ENCODE measurements at places on chromosomes 7 and 10.

- no peak for DNase-seq
Measured at GRCh38 chr10:70575874-70576802, 26.4 kb downstream of the PRF1 start.

DNA sequence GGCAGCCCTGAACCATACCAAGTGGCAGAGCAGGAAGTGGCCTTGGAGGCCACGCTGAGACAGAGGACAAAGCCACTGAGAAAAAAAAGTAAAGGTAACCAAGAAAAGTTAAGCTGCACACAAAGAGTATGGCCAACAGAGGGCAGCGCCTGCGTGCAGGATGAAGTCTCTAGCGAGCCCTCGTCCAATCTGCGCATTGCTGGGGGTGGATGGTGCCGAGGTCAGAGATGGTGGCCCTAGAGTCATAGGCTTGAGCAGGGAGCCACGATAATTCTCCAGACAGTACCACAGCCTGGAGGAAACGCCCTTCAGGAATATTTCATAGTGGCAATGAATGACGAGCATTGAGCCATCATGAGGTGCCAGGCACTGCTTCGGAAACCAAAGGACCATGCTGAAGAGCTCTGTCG, 9.7 kb downstream of the ATP6V0E2 start:
- DNase-seq: peak; percentile 43

DNA sequence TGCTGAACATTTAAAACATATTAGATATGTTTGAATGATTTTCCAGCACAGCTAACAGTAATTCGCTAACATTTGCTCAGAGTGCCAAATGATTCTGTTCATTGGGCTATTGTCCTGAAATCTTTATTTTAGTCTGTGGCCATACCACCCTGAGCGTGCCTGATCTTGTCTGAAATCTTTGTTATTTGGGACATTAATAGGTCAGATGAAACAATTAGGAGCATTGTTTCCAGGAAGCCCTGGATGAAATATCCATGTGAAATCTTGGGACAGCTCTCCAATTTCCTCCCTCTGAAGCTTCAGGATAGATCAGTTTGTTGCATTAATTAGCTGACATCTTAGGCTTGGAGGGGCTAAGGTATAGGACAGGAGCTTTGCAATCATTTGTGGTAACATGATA, 512.0 kb downstream of the KIF20B start:
- no peak for DNase-seq

DNA sequence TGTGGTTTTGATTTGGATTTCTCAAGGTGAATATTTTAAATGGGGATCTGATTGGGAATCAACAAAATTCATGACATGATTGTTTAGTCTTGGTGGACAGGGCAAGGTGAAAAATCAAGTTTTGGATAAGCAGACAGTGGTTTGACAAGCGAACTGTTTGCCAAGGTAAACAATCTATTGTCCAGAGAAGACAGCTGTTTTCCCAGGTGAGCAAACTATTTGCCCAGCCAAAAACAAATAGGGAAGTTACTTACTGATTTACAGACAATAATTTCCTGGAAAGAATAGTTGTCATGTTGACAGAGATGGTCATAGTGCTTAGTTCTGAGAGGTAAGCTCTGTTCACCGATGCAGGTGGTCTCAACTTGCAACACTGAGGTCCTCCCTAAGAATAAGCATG, 94.0 kb upstream of the STEAP1B start:
- DNase-seq: no peak

DNA sequence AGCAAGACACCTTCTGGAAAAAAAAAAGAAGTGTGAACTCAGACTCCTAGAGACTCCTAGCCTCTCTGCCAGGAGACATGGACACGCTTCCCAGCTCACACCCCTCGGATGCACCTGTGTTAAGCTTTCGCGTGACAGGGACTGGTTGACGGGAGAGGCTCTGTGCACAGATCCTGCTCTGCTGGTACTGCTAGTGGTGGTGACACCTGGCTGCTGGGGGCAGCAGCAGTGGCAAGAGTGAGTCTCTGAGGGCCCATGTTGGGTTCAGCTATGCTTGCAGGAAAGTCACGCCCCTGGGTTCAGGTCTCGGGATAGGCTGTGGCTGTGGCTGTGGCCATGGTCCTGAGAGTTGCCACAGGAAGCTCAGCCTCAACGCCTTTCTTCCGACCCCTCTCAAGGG, 81.1 kb downstream of the XRCC2 start:
- DNase-seq: no peak

DNA sequence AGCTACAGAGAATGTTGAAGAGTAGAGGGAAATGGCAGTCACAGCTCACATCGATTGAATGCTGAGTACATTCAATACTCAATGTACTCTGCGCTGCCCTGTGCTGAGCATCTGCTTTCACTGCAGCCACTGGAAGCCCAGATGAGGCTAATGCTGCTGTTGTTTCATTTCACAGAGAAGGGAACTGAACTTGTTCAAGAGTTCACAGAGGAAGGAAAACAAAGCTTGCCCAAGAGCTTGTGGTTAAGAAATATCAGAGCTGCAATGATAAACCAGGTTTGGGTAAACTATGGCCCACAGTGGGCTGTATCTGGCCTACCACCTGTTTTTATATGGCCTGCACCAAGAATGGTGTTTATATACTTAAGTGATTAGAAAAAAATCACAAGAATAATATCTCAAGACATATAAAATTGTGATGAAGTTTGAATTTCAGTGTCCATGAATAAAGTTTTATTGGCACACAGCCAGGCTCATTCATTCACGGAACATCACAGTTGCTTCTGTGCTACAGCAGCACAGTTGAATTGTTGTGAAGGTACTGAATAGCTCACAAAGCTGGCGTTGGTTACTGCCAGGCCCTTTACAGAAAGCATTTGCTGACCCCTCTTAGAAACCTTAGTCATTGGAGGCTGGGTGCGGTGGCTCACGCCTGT, 64.1 kb downstream of the CFAP58 start:
- DNase-seq: no peak

DNA sequence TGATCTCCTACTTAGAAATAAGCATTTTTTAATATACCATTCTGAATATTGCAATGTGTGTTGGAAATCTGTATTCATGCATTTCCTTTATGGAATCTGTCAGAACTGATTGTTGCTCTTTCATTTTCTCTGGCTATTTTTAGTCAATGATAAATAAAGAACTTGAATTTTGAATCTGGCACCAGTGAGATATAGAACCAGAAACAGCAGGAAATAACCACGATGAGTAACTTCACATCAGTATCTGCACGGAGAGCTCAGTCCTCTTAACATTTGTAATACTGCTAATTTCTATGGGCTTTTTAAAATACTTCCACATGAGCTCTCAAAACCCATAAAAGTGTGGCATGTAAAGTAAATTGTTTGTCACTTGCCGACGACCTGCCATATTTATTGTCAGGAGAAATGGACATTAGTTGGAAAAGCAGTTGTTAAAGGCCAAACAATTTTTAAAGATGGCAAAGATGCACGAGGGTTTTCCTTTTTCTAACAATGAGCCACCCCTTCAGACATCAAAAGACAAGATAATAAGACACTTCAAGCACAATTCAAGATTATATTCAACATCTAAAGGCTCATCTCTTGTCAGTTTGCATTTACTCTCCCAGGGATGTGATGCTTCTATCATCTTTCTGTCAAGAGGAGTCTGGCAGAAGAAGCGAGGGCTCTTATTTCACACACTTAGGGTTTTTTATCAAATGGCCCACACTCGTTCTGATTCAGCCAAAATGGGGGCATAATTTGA, 118.3 kb downstream of the POU6F2 start:
- DNase-seq: no peak

DNA sequence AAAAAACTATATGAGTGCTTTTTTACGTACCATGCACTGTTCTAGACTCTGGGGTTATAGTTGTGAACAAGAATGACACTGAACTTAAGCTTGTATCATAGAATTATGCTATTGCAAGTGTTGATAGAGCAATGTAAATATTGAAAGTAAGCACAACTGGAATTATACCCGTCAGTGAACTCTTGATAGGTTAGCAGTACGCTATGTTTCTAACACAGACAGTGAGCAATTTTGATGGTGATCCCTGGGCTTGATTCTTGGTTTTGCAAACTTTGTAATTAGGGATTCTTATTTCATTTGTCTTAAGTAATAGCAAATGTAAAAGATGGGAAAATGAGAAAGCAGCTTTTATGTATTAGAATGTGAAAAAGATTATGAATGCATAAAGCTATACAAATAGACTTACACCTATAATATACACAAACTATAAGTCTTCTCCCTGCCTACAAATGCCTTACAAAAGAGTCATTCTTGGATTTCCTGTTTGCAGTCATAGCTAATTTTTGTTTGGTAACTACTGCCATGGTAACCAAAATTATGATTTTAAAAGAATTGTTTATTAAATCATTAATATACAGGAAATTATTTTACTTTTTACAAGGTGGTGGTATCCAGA, 6.7 kb downstream of the TES start:
- no peak for DNase-seq
